ENCODE measurements at places on chromosomes 16 and 17. TPM values are rescaled to one million over a fixed set of nuclear protein-coding genes. Genes with fewer than 3 reads are reported as not detected.

DNA sequence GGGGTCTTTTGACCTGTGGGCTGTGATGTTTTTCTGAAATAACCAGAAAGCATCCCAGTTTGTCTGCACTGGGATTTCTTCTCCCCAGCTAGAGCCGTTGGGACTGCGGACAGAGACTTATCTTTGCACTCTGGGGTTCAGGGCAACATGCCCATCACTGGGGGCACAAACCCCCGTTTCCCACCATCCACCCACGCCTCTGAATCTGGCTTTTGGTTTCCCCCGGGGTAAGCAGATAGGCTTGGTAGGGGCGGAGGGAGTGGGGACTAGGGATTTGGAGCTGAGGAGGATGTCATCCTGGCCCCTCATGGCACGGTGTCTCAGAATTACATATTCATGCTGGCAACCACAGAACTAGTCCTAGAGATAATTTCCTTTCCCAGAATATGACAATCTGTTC, 68.6 kb downstream of the CCDC182 start:
- DNase-seq, result no peak

- DNase-seq, result no peak
These were observed 650.6 kb upstream of the SALL1 start for GRCh38 chr16:51801635-51802034.

The KRT37 gene
- not detected for polyA plus RNA-seq

DNA sequence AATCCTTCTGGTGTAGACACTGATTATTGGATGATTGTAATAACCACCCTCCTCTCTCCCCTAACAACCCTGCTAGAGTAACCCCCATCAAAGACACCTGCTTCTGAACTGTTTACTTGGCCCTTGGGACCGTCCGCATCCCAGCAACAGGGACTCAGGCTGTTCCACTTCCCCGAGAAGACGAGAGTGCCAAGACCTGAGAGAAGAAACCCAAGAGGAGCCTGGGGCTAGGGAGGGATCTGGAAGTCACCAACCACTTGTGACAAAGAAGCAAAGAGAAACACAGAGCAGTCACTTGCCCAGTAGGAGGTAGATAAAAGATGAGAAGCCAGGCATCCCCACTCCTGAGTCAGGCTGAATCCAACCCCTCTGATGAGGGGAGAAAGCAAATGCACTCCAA, 84.3 kb downstream of the CDH11 start:
- no peak for DNase-seq

GRCh38 chr17:38720941-38721340, 9.2 kb upstream of the CISD3 start:
- DNase-seq, result no peak

The MT1M gene
- polyA plus RNA-seq, result not detected

The MAP2K6 gene
- polyA plus RNA-seq, result 24.1 TPM

The HOXB6 gene
- 14.9 TPM for polyA plus RNA-seq

- DNase-seq, result peak; percentile 95
These were observed 10.2 kb upstream of the HOXB9 start for GRCh38 chr17:48636177-48637018.

The SLC25A39 gene
- polyA plus RNA-seq, result 150 TPM

DNA sequence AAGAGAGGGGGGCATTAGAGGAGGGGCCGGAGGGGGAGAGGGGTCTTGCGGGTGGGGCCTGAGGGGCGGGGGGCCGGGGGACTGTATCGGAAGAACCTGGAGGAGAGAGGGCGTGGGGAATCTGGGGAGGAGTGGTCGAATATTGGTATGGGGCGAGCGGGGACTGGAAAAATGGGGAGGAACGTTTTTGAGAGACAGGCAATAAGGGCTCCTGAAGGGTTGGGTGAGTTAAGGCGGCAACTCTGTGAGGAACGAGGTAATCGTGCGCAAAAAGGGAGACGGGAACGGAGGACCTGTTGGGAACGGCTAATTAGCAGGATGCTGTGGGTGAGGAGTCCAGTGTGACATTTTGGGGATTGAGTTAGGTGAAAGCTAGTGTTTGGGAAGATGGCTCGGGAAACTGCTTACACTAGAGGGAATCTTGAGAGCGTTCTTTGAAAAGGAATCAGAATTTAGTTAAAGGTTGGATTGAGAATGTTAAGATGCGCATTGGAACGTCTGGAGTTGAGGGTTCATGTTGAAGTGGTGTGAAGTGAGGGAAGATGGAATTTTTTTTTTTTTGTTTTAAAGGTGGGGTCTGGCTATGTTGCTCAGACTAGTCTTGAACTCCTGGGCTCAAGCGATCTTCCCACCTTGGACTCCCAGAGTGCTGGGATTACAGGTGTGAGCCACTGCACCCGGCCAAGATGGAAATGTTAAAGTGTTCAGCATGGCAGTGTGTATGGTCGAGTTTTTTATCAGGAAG, 662 bp downstream of the WIPF2 start:
- DNase-seq, result peak; percentile 72

DNA sequence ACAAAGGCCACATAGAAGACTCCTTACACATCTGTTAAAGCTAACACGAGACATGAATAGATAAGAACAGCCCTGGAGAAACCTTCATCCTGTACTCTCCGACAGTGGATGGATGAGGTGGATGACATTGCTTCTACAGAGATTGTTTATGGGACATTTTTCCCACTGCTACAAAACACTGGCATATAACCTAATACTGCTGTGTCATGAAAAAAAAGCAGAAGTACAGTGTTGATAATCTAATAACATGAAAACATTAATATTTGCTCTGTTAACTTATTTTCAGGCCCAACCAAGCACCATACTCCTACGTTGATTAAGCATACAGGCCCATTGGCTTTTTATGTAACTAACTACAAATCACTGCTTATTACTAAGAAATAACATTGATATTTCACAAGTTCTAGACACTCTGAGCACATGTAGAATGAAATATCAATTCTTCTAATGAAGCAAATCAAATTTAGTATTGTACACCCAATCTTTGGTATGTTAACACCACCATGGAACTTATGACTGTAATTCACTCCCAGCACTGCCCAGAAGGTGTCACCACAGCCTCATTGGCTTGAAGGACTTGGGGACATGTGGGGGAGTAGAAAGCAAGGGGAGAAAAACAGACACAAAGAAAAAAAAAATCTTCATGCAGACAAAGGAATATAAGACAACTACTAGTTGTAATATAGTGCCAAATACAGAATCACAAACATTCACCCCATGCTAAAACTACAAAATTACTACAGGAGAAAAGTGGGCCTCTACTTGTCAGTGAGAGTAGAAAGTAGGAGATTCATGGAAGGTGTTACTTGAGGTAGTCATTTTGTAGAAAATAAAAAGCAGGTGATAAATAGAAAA, 330.0 kb upstream of the PMFBP1 start:
- DNase-seq, result peak; percentile 48

The FZD2 gene
- polyA plus RNA-seq, result 54.9 TPM

The DOC2B gene
- polyA plus RNA-seq, result 0.27 TPM

The MEOX1 gene
- polyA plus RNA-seq, result not detected

- DNase-seq, result no peak
These were observed 20.4 kb upstream of the ADAM11 start for GRCh38 chr17:44738214-44738906.

- no peak for DNase-seq
These were observed 8.9 kb downstream of the HID1 start for GRCh38 chr17:74963656-74964055.

The PDIA2 gene
- 0.52 TPM for polyA plus RNA-seq

DNA sequence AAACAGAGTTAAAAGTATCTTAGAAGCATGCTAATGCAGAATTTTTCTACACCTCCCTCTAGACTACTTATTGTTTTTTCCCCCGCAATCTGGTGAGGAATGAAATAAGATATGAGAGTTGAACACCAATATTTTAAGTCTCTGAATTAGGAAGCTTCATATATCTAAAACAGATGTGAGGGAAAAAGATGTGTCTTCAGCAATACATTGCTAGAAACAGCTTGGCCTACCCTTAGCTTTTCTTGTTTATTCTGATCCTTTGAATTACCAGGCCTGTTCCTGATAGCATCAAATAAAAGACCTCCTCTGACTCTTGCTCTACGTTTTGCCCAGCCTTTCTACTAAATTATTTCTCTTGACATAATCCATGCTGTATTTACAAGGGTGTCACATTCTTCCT, 221.8 kb downstream of the CDH11 start:
- DNase-seq, result no peak

- DNase-seq, result no peak
These were observed 281.5 kb downstream of the HS3ST3A1 start for GRCh38 chr17:13320046-13320785.

The TMC8 gene
- 0.32 TPM for polyA plus RNA-seq

The TEX19 gene
- polyA plus RNA-seq, result 0.55 TPM

Measured in A549 (cell line).